ENCODE measurements at places on chromosomes 2 and 18. TPM values are rescaled to one million over a fixed set of nuclear protein-coding genes. Genes with fewer than 3 reads are reported as not detected.

Gene RMC1
- 27.6 TPM for total RNA-seq

- DNase-seq = peak; percentile 62
Measured at GRCh38 chr2:182300608-182301007, 126.2 kb downstream of the PDE1A start.

GRCh38 chr2:28539118-28539541 is 43.3 kb downstream of the PLB1 start:
- DNase-seq = no peak

- no peak for DNase-seq
Measured at GRCh38 chr2:188159484-188159883, 132.2 kb upstream of the GULP1 start.

GRCh38 chr2:134671513-134671912 is 47.3 kb downstream of the TMEM163 start:
- DNase-seq = peak; percentile 21

GRCh38 chr18:75172299-75173124 is 36.4 kb downstream of the PTGR3 start:
- DNase-seq = no peak

DNA sequence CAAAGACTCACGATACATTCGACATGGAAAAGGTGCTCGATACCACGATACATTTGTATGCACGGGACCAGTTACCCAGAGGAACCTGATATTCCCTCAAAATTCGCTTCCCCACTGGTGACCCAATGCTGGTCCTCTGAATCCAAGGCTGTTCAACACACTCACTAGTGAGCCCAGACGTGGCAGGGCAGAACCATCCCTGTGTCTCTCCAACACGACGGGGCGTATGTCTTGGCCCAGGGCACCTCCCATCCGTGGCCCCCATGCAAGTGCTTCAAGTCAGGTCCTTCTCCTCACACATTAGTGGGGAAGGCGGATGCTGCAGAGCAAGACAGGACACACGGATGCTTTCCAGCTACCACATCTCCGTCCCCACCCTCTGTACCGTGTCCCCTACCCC is 6.1 kb downstream of the CRACDL start:
- no peak for DNase-seq

Gene IL1RL2
- 0.11 TPM for total RNA-seq

DNA sequence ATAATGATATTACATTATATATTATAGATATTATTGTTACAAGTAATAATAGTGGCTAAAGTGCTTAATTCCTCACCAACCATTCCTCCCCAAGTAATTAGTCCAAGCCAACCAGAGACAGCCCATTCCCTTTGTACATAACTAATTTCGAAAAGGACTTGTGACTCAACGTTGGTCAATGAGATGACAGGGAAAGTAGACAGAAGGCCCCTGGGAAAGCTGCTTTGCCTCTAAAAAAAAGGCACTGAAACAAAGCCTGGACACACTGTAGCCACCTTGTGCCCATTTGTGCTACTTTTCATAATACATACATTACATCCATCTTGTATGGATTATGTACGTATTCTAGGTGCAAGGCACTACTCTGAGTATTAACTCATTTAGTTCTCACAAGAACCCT is 28.8 kb downstream of the COLEC12 start:
- DNase-seq = peak; percentile 23

GRCh38 chr2:74148457-74149246 is 940 bp upstream of the BOLA3 start:
- no peak for DNase-seq

Gene CHRND
- total RNA-seq = not detected

DNA sequence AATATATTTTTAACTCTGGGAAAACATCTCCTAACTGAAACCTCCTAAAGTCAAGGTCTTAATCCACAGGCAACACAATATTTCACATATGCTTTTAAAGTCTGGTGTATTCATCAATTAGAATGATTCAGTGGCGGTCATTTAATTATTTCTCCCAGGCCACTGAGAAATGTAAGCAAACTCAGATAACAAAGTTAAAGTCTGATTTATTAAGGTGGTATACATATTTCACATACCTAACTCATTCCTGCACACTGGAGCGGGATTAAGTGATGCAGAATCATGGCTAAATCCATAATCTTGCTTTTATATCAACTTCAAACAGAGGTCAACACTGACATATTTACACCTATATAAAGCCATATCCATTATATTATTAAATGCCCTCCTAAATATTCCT is 43.7 kb downstream of the FRZB start:
- no peak for DNase-seq

DNA sequence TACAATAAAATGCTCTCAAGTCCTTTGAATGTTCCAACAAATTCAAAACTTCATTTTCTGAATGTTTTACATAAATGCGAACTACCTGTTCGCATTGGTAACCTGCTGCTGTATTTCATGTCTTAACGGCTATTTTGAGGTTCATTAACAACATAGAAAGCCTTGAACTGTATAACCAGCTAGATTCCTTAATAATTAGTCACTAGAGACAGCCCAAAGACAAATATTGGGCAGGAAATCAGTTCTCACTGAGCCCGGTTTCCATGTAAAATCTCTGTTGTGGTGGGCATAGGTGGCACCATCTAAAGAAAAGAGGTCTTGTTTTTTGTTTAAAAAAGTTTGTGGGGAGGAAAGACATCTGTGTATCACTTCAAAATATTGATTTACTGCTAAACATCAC is 29.2 kb downstream of the PDIA6 start:
- DNase-seq = peak; percentile 72

Gene FBLN7
- 2.2 TPM for total RNA-seq
